Keratinocyte (primary cell): ENCODE measurements at places on chromosomes 12 and 14. TPM values are rescaled to one million over a fixed set of nuclear protein-coding genes. Genes with fewer than 3 reads are reported as not detected.

PRH2 gene
- 0.12 to 0.13 TPM in 2 of 3 replicates, not detected in the other for polyA plus RNA-seq

PKP2 gene
- 38.2 to 55.5 TPM (median 50.4 TPM) in 3 replicates for polyA plus RNA-seq

TSHR gene
- polyA plus RNA-seq = 0.03 TPM in 1 of 3 replicates, not detected in the others

PMCH gene
- polyA plus RNA-seq = not detected in 3 replicates

GNB3 gene
- polyA plus RNA-seq = 0.41 to 0.94 TPM (median 0.80 TPM) in 3 replicates

TOMM20L gene
- not detected in 3 replicates for polyA plus RNA-seq

ESR2 gene
- polyA plus RNA-seq = 0.02 to 0.06 TPM (median 0.03 TPM) in 3 replicates

DNA sequence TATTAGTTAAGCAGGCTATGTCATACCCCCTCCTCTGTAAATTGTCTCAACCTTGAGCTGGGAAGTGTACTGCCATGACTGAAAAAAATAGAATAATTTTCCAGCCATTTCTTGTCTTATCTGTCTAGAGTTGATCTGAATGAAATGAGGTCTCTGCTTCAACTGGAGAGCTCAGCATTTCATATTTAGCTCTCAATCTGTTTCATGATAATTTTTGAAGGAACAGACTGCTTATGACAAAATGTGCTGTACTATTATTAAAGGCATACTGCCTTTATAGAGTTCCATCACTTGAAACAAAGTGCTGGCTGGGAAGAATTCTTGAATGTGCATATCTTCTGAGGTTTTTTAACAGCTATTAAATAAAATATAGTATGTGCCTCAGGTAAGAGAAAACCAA lies 19.1 kb downstream of the PTPRO start:
- DNase-seq = no peak
- H3K27me3 ChIP-seq = no peaks in the 10 kb centered on the region
- H3K4me3 ChIP-seq = no peak overlapping the region
- H3K4me1 ChIP-seq = peaks cover 6% of the 10 kb centered on the region
- no peak overlapping the region for H3K27ac ChIP-seq

- peak overlapping the region; percentile 77 for H3K27ac ChIP-seq
- no peak for DNase-seq
- no peaks in the 10 kb centered on the region for H3K36me3 ChIP-seq
- no peak overlapping the region for H3K4me3 ChIP-seq
- peaks cover 23% of the 10 kb centered on the region for H3K4me1 ChIP-seq
These were observed 185.5 kb upstream of the ATP2B1 start for GRCh38 chr12:89893972-89894706.

- no peaks in the 10 kb centered on the region for H3K27me3 ChIP-seq
- H3K4me1 ChIP-seq = no peaks in the 10 kb centered on the region
- no peak overlapping the region for H3K4me3 ChIP-seq
- peaks cover 22% of the 10 kb centered on the region for H3K36me3 ChIP-seq
These were observed 30.3 kb downstream of the MDM2 start for GRCh38 chr12:68838046-68838886.

GRCh38 chr12:66852765-66853164 lies 173.9 kb upstream of the GRIP1 start:
- no peak for DNase-seq
- H3K36me3 ChIP-seq = no peaks in the 10 kb centered on the region
- no peaks in the 10 kb centered on the region for H3K4me1 ChIP-seq
- H3K27ac ChIP-seq = no peak overlapping the region
- no peaks in the 10 kb centered on the region for H3K27me3 ChIP-seq

DNA sequence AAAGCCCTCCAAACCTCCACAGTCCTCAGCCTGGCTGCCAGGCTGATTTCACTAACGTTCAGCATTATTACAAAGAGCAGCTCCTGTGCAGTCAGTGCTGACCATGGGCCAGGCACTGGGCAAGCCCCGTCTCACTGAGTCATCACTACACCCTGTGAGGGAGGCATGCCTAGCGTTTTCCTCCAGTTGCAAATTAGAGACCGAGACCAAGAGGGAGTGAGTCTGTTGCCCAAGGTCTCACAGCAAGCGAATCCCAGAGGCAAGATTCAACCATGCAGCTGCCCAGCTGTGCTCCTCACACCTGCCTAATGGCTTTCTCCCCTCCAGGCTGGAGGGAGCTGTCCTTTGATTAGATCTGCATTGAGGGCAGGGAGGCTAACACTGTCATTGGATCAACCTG lies 229.3 kb upstream of the LHX5 start:
- H3K27me3 ChIP-seq = no peaks in the 10 kb centered on the region
- H3K4me1 ChIP-seq = no peaks in the 10 kb centered on the region
- H3K36me3 ChIP-seq = no peaks in the 10 kb centered on the region
- no peak overlapping the region for H3K27ac ChIP-seq

DNA sequence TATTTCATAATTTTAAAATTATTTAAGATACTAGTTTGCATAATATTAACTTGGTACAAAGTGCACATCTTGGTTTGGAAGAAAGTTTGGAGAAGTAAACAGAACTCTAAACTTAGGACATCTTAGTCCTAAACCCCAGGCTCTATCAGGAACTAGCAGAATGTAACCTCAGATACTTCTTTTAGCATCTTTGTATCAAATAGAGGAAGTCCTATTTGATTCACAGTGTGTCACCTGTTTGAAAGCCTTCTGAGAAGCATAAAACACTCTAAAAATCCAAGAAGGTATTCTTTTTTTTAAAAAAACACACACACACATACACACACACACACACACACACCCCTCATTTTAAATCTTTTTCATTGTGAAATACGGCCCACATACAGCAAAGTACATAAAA lies 12.0 kb upstream of the RNU6-7 start:
- H3K4me3 ChIP-seq = no peak overlapping the region
- H3K27me3 ChIP-seq = no peaks in the 10 kb centered on the region
- no peaks in the 10 kb centered on the region for H3K36me3 ChIP-seq

GRCh38 chr14:22850944-22851764 lies 14.8 kb downstream of the MMP14 start:
- no peaks in the 10 kb centered on the region for H3K27me3 ChIP-seq
- H3K27ac ChIP-seq = peak overlapping the region; percentile 63
- DNase-seq = peak; percentile 78
- peaks cover 69% of the 10 kb centered on the region for H3K4me1 ChIP-seq
- H3K36me3 ChIP-seq = peaks cover 14% of the 10 kb centered on the region
- no peak overlapping the region for H3K4me3 ChIP-seq

DNA sequence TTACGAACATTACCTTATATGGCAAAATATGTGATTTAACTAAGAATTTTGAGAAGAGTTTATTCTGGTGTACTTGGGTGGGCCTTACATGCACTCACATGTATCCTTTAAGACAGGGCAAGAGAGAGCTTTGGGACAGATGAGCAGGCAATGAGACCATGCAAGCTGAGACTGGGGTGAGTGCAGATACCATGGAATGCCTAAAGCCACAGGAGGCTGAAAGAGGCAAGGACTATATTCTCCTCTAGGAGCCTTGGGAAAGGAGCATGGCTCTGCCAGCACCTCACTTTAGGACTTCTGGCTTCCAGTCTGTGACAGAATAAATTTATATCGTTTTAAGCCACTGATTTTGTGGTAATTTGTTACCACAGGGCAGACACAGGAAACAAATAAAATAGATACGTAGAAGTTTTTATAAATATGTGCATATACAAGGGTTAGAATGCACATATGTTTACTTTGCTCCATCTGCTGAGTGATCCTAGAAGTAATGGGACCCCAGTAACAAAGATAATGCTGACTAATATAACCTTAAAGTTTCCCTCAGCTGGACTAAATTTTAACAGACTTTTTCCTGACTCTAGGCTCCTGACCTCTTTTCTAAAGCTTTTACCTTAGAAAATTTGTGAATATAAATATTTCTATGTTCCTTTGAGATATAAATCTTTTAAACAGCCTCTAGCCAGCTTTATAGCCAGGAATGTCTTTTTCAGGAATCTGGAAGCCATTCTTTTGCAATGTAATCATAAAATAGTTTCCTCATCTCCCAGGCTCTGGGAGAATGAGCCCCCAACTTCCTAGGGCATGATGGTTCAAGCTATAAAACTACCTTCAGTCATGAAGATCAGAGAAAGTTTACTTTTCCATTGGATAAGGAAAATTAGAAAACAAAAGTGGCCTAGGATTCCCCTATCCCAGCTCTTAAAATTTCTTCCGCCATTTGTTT lies 216.8 kb downstream of the PPFIA2 start:
- no peaks in the 10 kb centered on the region for H3K27me3 ChIP-seq
- H3K36me3 ChIP-seq = no peaks in the 10 kb centered on the region
- no peak overlapping the region for H3K4me3 ChIP-seq
- H3K27ac ChIP-seq = no peak overlapping the region

DNA sequence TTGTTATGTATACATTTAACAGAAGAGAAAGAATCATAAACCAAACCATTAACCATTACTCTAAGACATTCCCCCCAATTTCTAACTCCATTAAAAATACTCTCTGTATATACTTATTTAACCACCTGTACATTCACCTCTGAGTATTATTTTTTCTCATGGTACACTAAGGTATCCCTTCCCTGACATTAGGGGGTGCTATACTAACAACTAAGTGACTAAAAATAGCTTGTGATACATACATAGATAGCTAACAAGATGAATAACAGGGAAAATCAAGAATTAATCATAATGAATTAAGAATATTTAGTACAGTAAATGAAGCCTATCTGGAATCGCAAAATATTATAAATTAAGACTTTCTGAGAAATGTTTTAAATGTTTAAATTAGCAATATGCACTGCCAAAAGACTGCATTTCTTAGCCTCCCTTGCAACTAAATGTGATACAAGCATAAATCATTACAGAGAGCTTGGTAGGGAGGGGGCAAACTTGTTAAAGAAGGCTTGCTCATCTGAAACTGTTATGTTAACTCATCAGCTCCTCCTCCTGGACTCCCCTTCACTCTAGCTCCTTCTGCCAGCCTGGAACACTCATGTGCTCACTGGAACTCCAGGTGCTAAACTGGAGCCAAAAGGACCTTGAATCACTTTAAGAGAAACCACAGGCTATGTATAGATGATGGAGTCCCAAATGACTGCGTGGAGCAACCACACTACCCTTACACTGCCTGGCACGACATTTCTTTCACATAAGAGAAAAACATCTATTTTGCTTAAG lies 14.9 kb downstream of the C2CD5 start:
- no peaks in the 10 kb centered on the region for H3K36me3 ChIP-seq
- no peaks in the 10 kb centered on the region for H3K27me3 ChIP-seq
- H3K4me3 ChIP-seq = no peak overlapping the region
- peak; percentile 36 for DNase-seq
- no peak overlapping the region for H3K27ac ChIP-seq

DNA sequence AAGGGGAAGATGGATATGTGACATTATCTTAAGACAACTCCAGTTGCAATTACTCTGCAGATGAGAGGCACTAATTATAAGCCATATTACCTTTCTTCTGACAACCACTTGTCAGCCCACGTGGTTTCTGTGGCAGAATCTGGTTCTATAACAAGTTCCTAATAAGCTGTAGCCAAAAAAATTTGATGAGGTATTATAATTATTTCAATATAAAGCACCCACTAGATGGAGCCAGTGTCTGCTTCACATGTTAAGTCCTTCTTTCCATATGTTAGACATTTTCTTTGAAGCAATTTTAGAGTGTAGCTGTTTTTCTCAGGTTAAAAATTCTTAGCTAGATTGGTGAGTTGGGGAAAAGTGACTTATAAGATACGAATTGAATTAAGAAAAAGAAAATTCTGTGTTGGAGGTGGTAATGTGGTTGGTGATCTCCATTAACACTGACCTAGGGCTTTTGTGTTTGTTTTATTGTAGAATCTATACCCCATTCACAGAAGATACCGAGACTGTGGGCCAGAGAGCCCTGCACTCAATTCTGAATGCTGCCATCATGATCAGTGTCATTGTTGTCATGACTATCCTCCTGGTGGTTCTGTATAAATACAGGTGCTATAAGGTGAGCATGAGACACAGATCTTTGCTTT lies 36.9 kb downstream of the PSEN1 start:
- no peaks in the 10 kb centered on the region for H3K4me1 ChIP-seq
- H3K4me3 ChIP-seq = no peak overlapping the region
- no peak for DNase-seq
- H3K27ac ChIP-seq = no peak overlapping the region
- H3K27me3 ChIP-seq = no peaks in the 10 kb centered on the region

DNA sequence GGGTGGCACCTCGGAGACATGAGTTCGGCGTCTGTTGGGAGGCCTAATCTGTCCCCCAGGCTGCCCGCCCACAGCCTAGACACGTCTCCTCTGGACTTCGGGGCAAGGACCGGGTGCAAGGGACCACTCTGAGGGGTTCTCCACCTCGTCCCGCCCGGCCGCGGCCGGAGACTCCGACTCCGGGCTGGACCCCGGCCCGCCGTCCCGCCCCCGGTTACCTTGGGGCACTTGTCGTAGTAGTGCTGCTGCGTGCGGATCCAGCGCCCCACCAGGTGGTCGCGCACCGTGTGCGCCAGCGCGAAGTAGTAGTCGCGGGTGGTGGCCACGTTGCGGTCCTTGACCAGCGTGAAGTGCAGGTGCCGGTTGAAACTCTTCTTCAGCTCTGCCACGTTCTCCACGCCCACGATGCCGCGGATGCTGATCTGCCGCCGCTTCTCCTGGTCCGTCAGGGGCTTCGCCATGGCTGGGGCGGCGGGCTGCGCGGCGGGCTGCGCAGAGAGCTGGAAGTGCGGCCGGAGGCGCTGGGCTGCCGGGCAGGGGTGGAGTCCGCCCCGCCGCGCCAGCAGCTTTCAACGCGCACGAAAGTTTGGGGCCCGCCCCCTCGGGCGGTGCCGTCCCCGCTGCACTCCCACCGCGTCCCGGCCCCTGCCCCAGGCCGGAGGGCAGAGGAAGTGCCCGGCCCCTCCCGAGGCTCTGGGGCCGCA lies at the start of gene PYGL:
PYGL (minus strand) TSS at position 541 of the 704 bp plus-strand sequence; CDS start at position 461, 80 bp downstream.
- peaks cover 29% of the 10 kb centered on the region for H3K4me1 ChIP-seq
- H3K36me3 ChIP-seq = peaks cover 9% of the 10 kb centered on the region
- H3K27me3 ChIP-seq = no peaks in the 10 kb centered on the region

DNA sequence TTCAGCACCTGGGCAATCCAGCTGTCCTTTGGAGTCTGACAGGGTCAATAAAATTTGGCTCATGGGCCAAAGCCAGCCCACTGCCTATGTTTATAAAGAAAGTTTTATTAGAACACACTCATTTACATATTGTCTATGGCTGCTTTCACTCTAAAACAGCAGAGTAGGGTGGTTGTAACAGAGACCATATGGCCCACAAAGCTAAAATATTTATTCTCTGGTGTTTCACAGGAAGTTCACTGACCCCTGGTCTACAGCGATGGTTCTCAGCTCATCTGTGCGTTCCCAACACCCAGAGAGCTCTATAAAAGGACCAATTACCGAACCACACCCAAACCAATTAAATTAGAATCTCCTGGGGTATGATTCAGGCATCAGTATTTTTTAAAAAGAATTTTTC lies 37.7 kb upstream of the RTRAF start:
- no peak overlapping the region for H3K27ac ChIP-seq
- no peak for DNase-seq
- no peaks in the 10 kb centered on the region for H3K4me1 ChIP-seq
- H3K4me3 ChIP-seq = no peak overlapping the region
- H3K36me3 ChIP-seq = no peaks in the 10 kb centered on the region

GRCh38 chr14:61341275-61342206 lies 20.2 kb downstream of the PRKCH start:
- no peak overlapping the region for H3K27ac ChIP-seq
- peaks cover 32% of the 10 kb centered on the region for H3K4me1 ChIP-seq
- DNase-seq = peak; percentile 26
- H3K36me3 ChIP-seq = peaks cover 3% of the 10 kb centered on the region
- no peaks in the 10 kb centered on the region for H3K27me3 ChIP-seq
- H3K4me3 ChIP-seq = no peak overlapping the region
